GM12878 (cell line): ENCODE measurements at places on chromosomes 3 and 15. TPM values are rescaled to one million over a fixed set of nuclear protein-coding genes. Genes with fewer than 3 reads are reported as not detected.

GRK7 gene
- polyA plus RNA-seq, result 0.05 TPM in 1 of 2 replicates, not detected in the other

GPR149 gene
- polyA plus RNA-seq, result not detected in 2 replicates

RTP4 gene
- polyA plus RNA-seq, result 2.0 and 3.9 TPM in 2 replicates

WNT7A gene
- not detected in 2 replicates for polyA plus RNA-seq

UBE2Q2 gene
- 28.8 and 29.5 TPM in 2 replicates for polyA plus RNA-seq

UTS2B gene
- 0.14 and 0.48 TPM in 2 replicates for polyA plus RNA-seq

CHDH gene
- polyA plus RNA-seq, result 2.0 and 3.4 TPM in 2 replicates

DUOX2 gene
- not detected in 2 replicates for polyA plus RNA-seq

CLEC3B gene
- not detected in 2 replicates for polyA plus RNA-seq

SMAD6 gene
- not detected in 2 replicates for polyA plus RNA-seq

SNX22 gene
- polyA plus RNA-seq, result 6.9 and 8.2 TPM in 2 replicates

PP2D1 gene
- 0.17 TPM in 1 of 2 replicates, not detected in the other for polyA plus RNA-seq

HYAL1 gene
- 0.08 and 0.23 TPM in 2 replicates for polyA plus RNA-seq

PLSCR5 gene
- polyA plus RNA-seq, result not detected in 2 replicates

ZNF592 gene
- polyA plus RNA-seq, result 7.9 and 9.0 TPM in 2 replicates

FBXO40 gene
- polyA plus RNA-seq, result 0.04 and 0.05 TPM in 2 replicates

THBS1 gene
- 0.39 and 0.64 TPM in 2 replicates for polyA plus RNA-seq

GOLGA6D gene
- polyA plus RNA-seq, result not detected in 2 replicates

CHRNB4 gene
- not detected in 2 replicates for polyA plus RNA-seq

C15orf39 gene
- 32.9 and 39.0 TPM in 2 replicates for polyA plus RNA-seq

CDHR4 gene
- not detected in 2 replicates for polyA plus RNA-seq

GP9 gene
- 0.23 TPM in 1 of 2 replicates, not detected in the other for polyA plus RNA-seq

MITF gene
- polyA plus RNA-seq, result 0.07 and 0.28 TPM in 2 replicates

REC114 gene
- polyA plus RNA-seq, result not detected in 2 replicates

CERS3 gene
- not detected in 2 replicates for polyA plus RNA-seq

RASGRP1 gene
- 3.9 and 9.9 TPM in 2 replicates for polyA plus RNA-seq

DNAJA4 gene
- polyA plus RNA-seq, result 3.7 and 4.2 TPM in 2 replicates

PRR20G gene
- not detected in 2 replicates for polyA plus RNA-seq

DUSP7 gene
- 1.7 and 1.9 TPM in 2 replicates for polyA plus RNA-seq

NR2E3 gene
- 0.11 TPM in 1 of 2 replicates, not detected in the other for polyA plus RNA-seq

ADAMTS9 gene
- not detected in 2 replicates for polyA plus RNA-seq

GLDN gene
- polyA plus RNA-seq, result not detected in 2 replicates

NANOGP8 gene
- not detected in 2 replicates for polyA plus RNA-seq

SKOR1 gene
- polyA plus RNA-seq, result not detected in 2 replicates

PGBD4 gene
- polyA plus RNA-seq, result 1.4 and 1.5 TPM in 2 replicates

LMCD1 gene
- 0.81 and 0.86 TPM in 2 replicates for polyA plus RNA-seq

DUOXA2 gene
- polyA plus RNA-seq, result not detected in 2 replicates

SOX14 gene
- polyA plus RNA-seq, result not detected in 2 replicates

PPARG gene
- polyA plus RNA-seq, result not detected in 2 replicates

MYRIP gene
- polyA plus RNA-seq, result not detected in 2 replicates

SLC12A1 gene
- polyA plus RNA-seq, result not detected in 2 replicates

SPTBN5 gene
- polyA plus RNA-seq, result 0.01 TPM in 1 of 2 replicates, not detected in the other

CYP19A1 gene
- polyA plus RNA-seq, result 0.38 and 0.63 TPM in 2 replicates

ZNF80 gene
- not detected in 2 replicates for polyA plus RNA-seq

PHLDB2 gene
- 0.15 and 0.67 TPM in 2 replicates for polyA plus RNA-seq

CNTN4 gene
- not detected in 2 replicates for polyA plus RNA-seq

SLC28A1 gene
- not detected in 2 replicates for polyA plus RNA-seq

CADM2 gene
- polyA plus RNA-seq, result not detected in 2 replicates

PLA2G4E gene
- polyA plus RNA-seq, result not detected in 2 replicates

SH2D7 gene
- polyA plus RNA-seq, result not detected in 2 replicates

STRIT1 gene
- polyA plus RNA-seq, result not detected in 2 replicates

P2RY14 gene
- not detected in 2 replicates for polyA plus RNA-seq
